ENCODE measurements at places on chromosomes 4 and X. TPM values are rescaled to one million over a fixed set of nuclear protein-coding genes. Genes with fewer than 3 reads are reported as not detected.

ATP7A gene
- total RNA-seq, result 14.4 TPM

GRCh38 chr4:169305651-169306050 lies 34.9 kb upstream of the SH3RF1 start:
- DNase-seq, result no peak

PNMA6F gene
- not detected for total RNA-seq

DNA sequence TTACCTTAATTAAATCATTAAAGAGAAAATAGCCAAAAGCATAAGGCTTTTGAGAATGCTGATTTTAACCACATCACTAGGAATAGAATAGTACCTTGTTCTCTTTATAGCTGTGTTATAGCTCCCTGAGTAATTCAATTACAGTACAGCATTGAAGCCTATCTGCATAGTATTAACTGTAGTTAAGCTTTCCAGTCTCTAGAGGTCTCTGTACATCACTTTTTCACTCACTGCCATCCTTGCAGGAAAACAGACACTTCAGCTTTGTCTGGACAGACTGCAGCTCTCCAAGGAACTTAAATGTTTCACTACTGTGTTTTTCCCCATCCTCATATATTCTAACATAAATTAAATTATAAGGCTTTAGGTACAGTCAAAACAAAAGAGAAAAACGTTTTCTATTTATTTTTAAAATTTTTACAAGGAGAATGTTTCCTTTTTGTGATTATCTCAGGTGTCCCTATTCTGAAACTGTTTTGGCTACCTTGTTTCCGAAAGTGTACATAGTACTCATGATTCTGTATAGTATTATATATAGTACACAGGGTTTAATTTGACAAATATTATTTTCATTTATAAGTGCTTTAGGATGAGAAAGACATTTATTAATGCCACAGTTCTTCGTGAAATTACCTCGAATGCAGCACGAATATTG lies 407.9 kb downstream of the PCDH18 start:
- no peak for DNase-seq

- no peak for DNase-seq
Observed at GRCh38 chrX:134480061-134480460, 20.1 kb downstream of the HPRT1 start.

GRCh38 chr4:144202081-144202480 lies 61.6 kb upstream of the GYPA start:
- no peak for DNase-seq

DNA sequence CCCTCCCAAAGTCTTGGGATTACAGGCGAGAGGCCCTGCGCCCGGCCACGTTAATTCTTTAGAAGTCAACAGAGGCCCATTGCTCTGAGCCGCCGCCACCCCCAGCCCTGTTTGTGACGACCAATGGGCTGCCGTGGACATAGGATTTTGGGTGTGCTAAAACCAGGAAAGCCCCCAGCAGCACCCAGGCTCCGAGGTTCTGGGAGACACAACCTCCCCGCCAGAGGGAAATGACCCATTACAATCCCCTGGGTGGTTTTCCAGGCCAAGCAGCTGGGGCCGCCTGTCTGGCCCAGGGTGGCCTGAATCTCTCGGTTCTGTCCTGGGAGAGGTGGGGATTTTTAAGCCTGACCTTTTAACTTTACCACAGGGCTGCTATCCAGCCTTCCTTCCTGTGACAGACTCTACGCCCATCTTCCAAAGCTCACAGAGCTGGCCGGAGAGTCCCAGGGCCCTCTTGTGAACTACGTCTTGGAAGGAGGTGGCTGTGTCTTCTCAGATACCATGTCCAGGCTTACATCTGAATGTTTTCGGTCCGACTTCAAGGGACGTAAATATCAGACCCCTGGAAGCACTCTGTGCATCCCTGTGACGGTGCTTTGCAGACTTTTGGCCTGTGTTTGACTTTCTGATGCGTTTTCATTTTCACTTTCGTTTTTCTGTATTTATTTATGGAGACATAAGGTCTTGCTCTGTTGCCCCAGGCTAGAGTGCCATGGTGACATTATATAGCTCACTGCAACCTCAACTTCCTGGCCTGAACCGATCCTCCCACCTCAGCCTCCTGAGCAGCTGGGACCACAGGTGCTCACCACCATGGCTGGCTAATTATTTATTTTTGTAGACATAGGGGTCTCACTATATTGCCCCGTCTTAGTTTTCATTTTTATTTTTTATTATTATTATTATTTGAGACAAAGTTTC lies 36.0 kb downstream of the P2RY8 start:
- DNase-seq, result peak; percentile 48

HOPX gene
- 0.29 TPM for total RNA-seq

- DNase-seq, result no peak
Observed at GRCh38 chr4:147060151-147060931, 114.7 kb upstream of the TTC29 start.

DNA sequence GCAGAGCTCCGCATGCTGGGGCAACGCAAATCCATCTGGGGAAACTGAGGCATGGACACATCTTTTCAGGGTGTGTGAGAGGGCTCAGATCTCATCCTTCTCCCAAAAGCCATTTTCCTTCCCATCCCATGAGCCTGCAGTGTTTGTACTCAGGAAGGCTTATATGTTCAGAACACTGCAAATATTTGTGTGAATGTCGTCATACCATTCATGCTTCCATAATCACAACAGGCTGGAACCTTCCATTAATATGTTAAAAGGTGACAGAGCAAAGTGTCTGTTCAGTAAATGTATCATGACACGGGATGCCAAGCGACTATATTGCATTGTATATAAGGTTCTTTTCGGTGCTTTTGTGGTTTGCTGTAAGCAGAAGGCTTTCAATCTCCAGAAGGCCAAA lies 8.5 kb downstream of the TRIML1 start:
- DNase-seq, result peak; percentile 65

TMEM47 gene
- 85.7 TPM for total RNA-seq

- no peak for DNase-seq
Observed at GRCh38 chrX:70468709-70469108, 24.1 kb downstream of the DLG3 start.

DNA sequence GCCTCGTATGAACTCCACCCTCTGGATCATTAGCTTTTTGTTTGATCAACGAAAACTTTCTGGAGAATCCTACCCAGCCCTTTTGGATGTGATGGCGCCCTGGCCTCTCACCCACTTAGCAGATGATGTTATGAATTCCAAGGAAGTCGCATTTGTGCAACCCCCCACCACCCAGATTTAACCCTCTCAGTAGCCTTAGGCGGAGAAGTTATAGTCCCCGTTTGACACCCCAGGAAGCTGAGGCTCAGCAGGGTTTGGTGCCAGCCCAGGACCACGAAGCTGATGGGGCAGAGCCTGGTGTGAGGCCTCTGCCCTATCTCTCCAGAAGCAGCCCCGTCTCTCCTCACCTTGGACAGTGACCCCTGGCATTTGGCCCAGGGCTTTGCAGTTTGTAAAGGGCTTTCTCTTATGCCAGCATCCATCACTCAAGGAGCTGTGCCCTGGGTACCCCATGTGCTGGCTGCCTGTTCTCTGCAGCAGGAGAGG lies 1.0 kb downstream of the WFS1 start:
- DNase-seq, result peak; percentile 83

DNA sequence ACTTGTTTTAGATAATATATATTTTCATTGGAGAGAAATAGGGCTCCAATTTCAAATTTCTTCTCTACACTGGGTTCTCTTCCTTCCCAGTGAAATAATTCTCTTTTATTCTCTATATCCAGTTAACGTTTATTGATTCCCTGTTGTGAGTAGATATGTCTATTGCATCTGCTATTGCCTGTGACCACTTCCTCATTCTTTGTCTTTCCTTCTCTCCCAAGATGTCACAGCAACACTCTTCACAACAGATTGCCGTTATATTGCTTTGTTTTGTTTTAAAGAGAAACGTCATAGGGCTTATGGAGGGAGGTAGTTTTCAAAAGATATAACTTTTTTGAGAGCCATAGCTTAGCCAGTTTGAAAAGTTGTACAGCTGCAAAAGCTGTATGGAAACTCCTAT lies 343.8 kb downstream of the ARHGAP24 start:
- no peak for DNase-seq

PGAM4 gene
- total RNA-seq, result not detected

HTR2C gene
- not detected for total RNA-seq

- DNase-seq, result no peak
Observed at GRCh38 chr4:88352062-88352740, 26.5 kb upstream of the HERC6 start.

GRCh38 chr4:41305476-41305875 lies 48.7 kb downstream of the UCHL1 start:
- DNase-seq, result no peak

DNA sequence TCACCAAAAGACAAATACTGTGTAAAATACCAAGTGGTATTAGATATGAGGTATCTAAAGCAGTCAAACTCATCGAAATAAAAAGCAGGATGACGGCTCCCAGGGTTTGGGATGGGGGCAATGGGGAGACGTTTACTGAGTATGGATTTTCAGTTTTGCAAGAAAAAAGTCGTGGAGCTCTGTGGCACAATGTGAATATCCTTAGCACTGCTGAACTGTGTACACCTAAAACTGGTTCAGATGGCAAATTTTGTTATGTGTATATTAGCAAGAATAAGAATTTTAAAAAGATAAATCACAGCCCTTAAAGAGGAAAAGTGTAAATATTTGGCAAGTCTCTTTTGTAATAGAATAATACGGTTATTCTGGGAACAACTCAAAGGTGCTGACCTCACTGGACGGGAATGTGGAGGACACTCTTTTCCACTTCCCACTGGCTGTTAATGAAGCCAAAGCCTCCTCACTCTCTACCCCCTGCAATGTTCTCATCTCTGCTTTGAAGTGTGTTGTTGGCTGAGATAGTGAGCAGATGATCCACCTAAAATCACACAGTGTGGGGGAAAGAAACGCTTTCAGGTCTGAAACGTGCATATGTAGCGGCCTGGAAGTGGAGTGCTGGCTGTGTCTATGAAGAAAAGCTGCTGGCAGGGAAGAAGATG lies 49.2 kb downstream of the SEL1L3 start:
- DNase-seq, result peak; percentile 89

- DNase-seq, result peak; percentile 97
Observed at GRCh38 chr4:7043284-7044136, at the start of gene TADA2B. Gene TADA2B (plus strand): TSS chr4:7043372. CDS start chr4:7043580, 208 bp downstream.

- DNase-seq, result no peak
Observed at GRCh38 chrX:18674417-18674787, 2.5 kb upstream of the RS1 start.

DNA sequence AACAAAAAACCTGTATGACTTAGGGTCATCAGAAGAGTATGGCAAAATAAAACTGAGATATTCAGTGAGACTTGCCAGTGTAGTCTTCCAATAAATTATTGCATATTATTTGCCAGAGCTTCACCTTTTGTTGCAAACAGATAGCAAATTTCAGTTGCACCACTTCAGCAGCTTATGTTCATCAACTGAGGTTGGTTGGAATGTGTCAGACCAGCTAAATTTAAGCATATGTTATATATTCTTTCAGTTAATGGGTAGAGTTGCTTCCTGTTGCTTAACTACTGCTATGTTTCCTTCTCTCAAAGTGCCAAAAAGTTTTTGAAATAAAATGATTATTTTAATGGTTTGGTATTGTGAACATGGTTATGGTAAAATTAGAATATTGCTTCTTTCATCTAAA lies 61.5 kb downstream of the GALNT7 start:
- DNase-seq, result no peak

KLHL4 gene
- total RNA-seq, result 1.2 TPM

AKAP14 gene
- total RNA-seq, result not detected

DNA sequence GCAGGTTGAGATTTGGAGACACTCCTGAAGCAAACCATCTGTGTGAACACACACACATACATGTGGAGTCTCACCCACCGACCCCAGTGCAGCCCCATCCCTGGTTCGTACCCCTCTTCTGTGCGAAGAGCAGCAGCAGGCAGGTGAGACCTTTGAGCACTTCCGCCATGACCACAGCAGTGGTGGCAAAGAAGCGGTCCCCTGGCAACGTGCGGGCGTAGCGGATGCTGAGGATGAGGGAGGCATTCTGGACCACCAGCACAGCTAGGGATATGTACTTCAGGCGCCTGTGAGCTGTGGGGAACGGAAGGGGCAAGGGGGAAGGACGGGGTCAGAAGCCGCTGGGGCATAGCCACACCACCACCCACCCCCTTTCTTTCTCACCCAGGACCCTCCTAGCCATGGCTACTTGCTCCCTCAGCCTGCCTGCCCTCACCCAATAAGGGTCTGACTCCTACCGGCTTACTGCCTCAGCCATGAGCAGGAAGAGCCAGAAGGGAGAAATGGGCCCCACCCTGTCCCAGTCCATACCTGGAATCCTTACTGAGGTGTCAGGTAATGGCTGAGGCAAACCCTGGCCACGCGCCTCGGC lies 1.6 kb downstream of the SLC35A2 start:
- DNase-seq, result no peak

RNF150 gene
- 13.4 TPM for total RNA-seq

GRCh38 chr4:74385386-74385785 lies 20.4 kb downstream of the EREG start:
- DNase-seq, result no peak

DNA sequence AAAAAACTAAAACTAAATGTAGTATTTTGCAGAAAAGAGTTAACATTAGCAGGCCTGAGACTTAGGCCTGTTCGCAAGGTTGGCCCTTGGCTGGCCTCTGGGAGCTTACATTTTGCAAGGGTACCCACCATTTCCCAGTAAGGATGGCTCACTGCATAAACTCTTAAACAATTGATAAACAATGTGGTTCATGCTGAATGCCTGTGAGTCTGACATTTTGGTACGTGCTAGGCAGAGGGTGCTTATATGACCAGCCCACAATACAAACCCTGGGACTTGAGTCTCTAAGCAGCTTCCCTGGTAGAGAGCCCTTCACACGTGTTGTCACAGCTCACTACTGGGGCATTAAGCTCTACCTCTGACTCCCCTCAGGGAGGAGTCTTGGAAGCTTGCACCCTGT lies 7.4 kb downstream of the PRPS2 start:
- DNase-seq, result no peak
